Effector CD8-positive, alpha-beta T cell (primary cell): ENCODE measurements at places on chromosomes 7 and 10.

DNA sequence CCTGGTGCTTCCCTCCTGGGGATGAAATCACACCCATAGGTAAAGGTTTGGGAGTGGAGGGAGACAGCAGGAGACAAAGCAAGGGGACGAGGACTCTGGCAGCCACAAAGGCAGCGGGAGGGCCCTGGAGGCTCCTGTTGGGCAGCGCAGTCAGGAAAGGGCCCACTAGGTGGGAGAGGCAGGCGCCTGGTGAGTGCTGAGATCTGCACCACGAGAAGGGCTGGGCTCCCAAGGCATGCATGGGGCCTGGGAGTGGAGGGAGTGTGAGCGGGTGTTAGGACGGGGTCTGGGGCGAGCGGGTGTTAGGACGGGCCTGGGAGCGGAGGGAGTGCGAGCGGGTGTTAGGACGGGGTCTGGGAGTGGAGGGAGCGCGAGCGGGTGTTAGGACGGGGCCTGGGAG, 13.0 kb downstream of the GET4 start:
- DNase-seq, result no peak

DNA sequence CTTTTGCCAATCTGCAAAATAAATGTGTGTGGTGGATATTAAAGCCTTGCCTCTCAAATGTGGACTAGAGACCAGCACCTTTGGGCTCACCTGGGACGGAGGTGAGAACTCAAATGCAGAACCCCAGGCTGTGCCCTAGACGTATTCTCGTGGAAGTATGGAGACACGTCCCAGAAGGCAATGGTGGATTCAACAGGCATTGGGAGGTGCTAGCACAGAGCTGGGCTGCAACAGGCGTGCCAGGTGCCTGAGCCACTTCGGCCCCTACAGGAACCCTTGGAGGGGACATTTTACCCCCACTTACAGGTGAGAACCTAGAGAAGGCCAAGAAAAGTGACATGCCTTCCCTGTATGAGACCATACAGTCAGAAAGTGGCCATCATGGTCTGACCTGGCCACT, 12.2 kb downstream of the DDX56 start:
- no peak for DNase-seq

DNA sequence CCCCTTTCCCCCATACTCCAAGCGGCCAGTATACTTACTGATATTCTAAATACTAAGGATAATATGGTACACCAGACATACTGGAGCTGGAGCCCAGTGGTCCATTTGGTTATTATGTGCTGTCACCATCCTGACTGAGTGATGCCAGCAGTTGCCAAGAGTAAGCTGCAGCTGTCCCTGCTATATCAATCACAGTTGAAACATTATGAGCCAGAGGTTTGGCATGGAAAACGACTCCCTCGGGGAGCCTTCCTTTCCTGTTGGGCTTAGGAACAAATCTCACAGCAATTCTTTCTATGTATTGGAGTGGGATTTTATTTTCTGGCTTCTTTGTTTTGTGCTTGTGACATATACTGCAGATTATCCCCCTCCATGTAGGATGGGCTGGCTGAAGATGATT, 32.6 kb downstream of the STRIP2 start:
- DNase-seq, result no peak

DNA sequence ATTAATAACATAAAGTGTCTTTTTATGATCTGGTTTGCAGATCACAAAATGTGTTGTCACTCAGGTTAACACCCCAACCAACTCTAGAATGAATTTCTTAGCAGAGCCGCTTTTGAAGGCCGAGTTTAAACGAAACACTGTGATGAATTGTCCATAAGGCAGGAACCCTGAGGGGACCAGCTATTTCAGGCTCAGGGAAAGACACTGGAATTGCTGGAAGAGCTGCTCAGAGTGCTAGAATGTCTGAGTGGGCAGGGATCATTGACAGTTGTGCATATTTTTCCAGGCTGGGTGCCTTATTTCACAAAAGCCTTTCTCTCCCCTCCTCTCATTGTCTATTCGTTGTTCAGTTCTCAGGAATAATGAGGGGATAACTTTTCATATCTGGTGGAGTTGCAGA, 68.7 kb upstream of the PRKG1 start:
- DNase-seq, result no peak

- no peak for DNase-seq
Observed at GRCh38 chr7:121961089-121961867, 88.3 kb downstream of the PTPRZ1 start.

GRCh38 chr7:114530057-114530611, 115.5 kb downstream of the FOXP2 start:
- DNase-seq, result no peak

DNA sequence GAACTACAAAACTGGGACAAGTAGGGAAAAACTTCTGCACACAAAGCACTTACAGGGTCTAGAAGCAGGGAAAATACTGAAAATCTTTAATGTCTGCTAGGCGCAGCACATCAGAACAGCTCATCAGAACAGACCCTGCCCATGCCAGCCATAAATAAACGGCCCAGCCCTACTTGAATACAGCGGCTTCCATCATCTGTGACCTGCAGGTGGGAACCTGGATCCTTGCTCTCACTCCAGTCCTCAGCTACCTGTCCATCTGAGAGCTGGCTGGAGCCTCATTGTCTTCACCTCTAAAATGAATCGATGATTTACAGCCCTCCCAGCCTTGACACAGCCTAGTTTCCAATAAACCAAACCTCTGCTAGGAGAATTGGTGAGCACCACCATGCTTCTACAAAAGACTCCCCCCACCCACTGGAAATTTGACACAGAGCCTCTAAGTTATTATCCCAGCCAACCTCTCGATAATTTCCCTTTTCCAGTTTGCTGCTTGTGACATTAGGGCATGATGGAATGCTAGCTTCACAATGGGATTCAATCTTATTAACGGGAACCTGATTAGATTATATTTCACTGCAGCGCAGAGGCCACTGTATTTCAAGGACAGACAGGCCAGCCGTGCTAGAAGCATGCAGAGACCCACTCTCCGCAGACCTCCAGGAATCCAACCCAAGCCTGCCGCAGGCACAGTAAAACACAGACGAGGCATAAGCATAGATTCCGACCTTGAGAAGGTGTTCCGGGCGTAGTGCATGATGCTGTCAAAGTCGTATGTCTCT, 61.6 kb upstream of the OPALIN start:
- no peak for DNase-seq

GRCh38 chr7:26944501-26945358, 80.3 kb upstream of the SKAP2 start:
- no peak for DNase-seq

- DNase-seq, result no peak
Observed at GRCh38 chr7:35411331-35411730, 157.4 kb upstream of the TBX20 start.

- no peak for DNase-seq
Observed at GRCh38 chr10:57968328-57969016, 299.2 kb downstream of the IPMK start.

- no peak for DNase-seq
Observed at GRCh38 chr7:51665045-51665780, 348.6 kb upstream of the COBL start.

- DNase-seq, result no peak
Observed at GRCh38 chr10:14751921-14752320, 22.8 kb downstream of the FAM107B start.

DNA sequence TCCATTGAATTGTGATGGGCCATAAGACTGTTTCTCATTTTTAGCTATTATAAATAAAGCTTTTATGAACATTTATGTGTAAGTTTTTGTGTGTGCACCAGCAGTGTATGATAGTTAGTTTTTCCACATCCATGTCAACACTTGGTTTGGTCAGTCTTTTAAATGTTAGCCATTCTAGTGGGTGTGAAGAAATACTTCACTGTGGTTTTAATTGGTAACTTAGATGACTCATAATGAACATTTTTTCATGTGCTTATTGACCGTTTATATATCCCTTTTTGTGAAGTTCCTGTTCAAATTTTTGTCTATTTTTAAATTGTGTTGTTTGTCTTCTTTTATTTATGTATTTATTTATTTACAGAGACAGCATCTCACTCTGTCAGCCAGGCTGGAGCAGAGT, 23.6 kb upstream of the PDK4 start:
- no peak for DNase-seq

DNA sequence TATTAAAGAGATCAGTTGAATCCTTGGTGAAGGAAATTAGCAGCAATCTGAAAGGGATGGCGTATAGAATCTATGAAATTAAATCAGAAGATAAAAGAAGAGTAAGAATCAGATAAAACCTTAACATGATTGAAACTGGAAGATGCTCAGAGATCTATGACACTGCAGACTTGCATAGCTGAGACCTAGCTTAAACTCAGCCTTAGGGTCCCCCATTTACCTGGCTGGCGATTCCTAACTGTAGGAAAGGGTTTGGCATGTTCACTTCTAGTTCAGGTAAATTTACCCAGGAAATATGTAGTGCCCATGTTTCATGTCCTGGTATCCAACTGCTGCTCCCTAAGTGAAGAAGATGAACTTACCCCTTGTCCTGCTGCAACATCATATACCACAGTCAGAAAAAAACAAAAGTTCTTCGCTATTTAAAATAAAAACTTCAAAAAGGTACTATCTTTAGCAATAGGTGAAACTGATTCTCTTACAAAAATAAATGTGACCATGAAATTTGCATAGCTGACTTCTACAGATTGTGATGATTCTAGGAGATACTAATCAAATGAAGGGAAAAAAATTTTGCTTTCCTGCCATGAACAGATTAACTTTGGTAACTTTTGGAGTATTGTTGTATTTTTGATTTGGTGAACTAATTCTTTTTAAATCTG, 47.8 kb upstream of the TMEM243 start:
- DNase-seq, result no peak

DNA sequence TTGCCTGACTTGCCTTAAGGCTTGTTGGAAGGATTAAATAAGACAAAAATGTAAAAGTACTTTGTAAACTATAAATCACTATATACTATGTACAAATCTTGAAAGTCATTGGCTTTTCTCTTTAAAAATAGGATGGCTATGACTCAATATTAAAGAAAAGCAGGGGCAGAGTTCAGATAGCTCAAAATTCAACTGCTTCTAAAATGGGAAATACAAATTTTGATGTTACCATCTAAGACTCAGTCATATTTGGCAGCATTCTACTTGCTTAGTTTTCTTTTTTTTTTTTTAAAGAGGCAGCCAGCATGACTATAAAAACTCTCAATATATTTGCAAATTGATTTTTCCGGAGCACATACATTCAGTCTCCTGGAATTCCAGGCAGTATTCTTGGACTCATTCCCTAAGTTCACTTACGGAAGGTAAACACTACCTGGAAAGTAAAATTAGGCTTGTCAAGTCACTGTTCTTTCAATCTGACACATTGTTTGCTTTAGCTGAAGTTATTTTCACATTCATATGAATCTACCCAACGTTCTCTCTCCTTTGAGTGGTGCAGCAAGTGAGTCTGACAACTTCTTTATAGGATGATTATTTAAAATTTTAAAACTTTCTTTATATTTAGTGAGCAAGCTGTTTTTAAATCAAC, 133.8 kb upstream of the CCDC6 start:
- DNase-seq, result no peak

DNA sequence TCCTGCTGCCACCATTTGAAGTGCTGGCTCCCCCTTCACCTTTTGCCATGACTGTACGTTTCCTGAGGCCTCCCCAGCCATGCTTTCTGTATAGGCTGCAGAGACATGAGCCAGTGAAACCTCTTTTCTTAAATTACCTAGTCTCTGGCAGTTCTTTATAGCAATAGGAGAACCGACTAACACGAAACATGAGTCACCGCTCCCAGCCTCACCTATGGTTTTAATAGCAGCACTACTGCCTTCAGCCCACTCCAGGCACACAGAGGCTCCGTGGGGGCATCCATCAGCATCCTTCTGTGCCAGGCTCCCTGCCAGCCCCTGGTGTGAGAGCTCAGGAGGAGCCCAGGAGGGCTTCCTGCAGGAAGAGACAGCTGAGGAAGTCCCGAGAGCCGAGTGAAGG, 5.5 kb upstream of the ZNF316 start:
- DNase-seq, result no peak

- DNase-seq, result no peak
Observed at GRCh38 chr10:127154831-127155620, 41.4 kb downstream of the INSYN2A start.

DNA sequence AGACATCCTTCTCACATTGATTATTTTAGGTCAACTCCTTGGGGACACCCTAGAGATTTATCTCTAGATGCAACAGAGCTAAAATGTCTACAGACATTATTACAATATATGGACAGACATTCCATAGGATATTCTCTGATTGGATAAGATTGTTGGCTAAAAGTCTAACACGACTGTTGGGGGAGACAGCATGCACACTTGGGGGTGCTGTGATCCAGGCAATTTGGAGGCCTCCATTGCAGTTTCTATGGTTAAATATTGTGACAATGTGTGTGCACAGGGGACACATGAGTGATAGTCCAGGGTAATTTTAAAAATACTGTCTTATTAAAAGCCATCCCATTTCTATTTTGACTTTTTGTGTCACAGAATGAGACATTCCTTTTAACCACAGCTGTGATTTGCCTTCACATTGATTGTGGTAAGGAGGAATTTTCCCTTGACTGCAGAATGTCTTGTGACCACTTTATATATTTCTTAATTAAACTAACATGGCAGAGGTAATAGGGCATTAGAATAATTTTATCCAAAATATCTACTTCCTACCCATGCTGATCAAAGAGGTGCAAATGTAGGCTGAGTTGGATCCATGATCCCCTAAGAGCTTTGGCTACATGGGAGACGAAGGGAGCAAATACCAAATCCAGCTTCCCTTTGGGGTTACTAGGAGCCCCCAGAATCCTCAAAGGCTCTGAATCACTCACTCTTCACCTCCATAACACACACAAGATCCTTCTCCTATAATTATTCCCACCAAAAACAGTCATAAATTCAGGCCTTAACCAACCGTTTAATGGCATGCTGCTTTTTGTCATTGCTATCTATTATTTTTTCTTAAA, 7.3 kb downstream of the TFPI2 start:
- no peak for DNase-seq

GRCh38 chr7:67359900-67360299, 363.3 kb downstream of the TYW1 start:
- no peak for DNase-seq

DNA sequence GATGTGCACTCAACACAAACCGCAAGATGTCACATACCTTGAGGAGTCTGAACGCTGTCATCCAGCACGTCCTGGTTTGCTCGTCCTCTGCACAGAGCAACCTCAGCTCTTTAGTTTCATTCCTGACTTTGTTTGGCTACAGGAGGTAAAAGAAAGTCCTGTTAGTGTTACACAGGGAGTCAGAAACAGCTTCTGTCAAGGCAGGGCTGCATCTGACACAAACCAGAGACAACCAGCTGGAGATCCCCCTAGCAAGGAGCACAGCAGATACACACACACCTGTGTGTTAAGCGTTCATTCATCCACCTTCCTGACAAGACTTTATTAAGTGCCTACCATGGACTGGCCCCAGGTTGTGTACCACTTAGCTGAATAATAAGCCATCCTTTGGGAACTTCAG, 47.5 kb upstream of the DDC start:
- no peak for DNase-seq

DNA sequence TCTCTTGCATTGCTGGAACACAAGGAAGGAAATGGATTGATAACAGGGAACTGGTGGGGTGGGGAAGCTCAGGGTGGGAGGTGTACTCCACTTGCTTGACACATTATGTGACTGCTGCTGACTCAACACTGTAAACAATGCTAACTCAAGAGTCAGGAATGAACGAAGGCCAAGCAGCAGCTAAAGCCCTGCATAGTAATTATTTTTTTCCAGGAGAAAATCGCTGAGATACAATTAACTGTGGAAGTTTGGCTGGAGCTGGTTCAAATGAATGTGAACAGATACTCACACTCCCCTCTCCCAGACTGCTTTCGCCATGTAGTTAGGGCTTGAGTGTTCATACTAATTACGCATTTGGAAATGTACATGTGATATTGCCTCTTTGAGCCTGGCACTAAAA, 170.9 kb upstream of the AOAH start:
- DNase-seq, result no peak

- no peak for DNase-seq
Observed at GRCh38 chr7:143002898-143003297, 24.0 kb downstream of the OR9A2 start.
